ENCODE measurements at places on chromosomes 1 and 21. TPM values are rescaled to one million over a fixed set of nuclear protein-coding genes. Genes with fewer than 3 reads are reported as not detected.

AXDND1 gene
- not detected for total RNA-seq

DNA sequence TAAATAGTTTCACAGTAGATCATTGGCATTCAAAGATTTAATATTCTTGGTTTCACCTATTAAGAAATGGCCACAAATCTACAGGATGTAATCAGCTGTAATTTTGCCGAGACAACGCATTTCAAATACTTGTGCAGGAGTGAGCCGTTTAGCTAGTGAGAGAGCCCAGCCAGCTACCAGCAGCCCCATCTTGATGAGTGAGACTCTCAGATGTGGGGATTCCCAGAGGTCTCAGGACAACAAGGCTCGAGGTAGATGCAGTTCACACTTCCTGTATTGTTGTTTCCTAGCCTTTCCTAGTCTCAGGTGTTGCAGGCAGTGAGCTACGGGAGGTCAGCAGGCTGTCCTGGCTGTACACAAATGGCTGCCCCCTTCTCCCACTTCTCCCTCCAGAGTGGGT lies 108.6 kb downstream of the PBX1 start:
- no peaks in the 10 kb centered on the region for H3K36me3 ChIP-seq
- H3K4me1 ChIP-seq, result peaks cover 29% of the 10 kb centered on the region
- H3K4me3 ChIP-seq, result no peak overlapping the region
- no peak for DNase-seq
- H3K27ac ChIP-seq, result no peak overlapping the region

- H3K27ac ChIP-seq, result no peak overlapping the region
- H3K4me3 ChIP-seq, result no peak overlapping the region
- no peaks in the 10 kb centered on the region for H3K36me3 ChIP-seq
- peaks cover 9% of the 10 kb centered on the region for H3K27me3 ChIP-seq
Measured at GRCh38 chr1:20051218-20051829, 18.7 kb upstream of the PLA2G5 start.

GRCh38 chr1:2548068-2548589 lies 8.0 kb upstream of the TNFRSF14 start:
- peak overlapping the region; percentile 89 for H3K27ac ChIP-seq
- peak overlapping the region; percentile 60 for H3K4me3 ChIP-seq
- peaks cover 54% of the 10 kb centered on the region for H3K4me1 ChIP-seq
- no peak for DNase-seq

DNA sequence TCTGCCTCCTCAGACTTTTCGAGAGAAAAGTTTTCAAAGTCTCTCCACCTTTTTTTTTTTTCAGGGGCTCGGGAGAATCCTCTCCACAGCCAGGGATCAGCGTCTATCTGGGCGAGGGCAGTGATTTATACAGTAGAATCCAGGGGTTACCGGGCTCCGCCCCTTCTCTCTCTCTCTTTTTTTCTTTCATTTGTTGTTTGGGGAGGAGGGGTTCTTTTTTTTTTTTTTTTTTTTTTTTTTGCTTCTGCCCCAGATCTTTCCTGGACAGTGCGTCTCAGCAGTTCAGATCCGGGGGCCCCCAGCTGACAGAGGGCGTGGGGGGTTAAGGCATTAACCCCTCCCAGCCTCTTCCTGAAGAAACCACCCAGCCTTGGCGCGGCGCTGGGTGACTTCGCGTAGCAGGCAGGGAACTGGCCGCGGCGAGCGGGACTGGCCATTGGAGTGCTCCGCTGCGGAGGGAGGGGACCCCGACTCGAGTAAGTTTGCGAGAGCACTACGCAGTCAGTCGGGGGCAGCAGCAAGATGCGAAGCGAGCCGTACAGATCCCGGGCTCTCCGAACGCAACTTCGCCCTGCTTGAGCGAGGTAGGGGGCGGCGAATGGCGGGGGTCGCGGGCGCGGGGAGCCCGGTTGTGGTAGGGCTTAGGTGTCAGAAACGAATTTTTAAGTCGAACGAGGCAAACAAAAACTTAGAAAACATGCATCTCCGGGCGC lies at the start of gene S1PR1:
Gene S1PR1, plus strand, starts transcription at position 504 of the 713 bp plus-strand sequence. CDS start 1,966 bp downstream, outside the sequence.
- H3K4me1 ChIP-seq, result peaks cover 5% of the 10 kb centered on the region
- no peaks in the 10 kb centered on the region for H3K27me3 ChIP-seq
- H3K4me3 ChIP-seq, result peak within 1 kb of the TSS; percentile 56
